ENCODE measurements at places on chromosomes 6 and 20. TPM values are rescaled to one million over a fixed set of nuclear protein-coding genes. Genes with fewer than 3 reads are reported as not detected.

Gene MPC1
- total RNA-seq = 23.7 TPM

Gene HLA-DMB
- 1.3 TPM for total RNA-seq

Gene SRSF12
- total RNA-seq = 3.9 TPM

Gene GABRR2
- total RNA-seq = 0.36 TPM

Gene FABP7
- 3.6 TPM for total RNA-seq

GRCh38 chr6:107079429-107079828 is 35.9 kb downstream of the BEND3 start:
- DNase-seq = no peak

Gene IMPG1
- total RNA-seq = not detected

DNA sequence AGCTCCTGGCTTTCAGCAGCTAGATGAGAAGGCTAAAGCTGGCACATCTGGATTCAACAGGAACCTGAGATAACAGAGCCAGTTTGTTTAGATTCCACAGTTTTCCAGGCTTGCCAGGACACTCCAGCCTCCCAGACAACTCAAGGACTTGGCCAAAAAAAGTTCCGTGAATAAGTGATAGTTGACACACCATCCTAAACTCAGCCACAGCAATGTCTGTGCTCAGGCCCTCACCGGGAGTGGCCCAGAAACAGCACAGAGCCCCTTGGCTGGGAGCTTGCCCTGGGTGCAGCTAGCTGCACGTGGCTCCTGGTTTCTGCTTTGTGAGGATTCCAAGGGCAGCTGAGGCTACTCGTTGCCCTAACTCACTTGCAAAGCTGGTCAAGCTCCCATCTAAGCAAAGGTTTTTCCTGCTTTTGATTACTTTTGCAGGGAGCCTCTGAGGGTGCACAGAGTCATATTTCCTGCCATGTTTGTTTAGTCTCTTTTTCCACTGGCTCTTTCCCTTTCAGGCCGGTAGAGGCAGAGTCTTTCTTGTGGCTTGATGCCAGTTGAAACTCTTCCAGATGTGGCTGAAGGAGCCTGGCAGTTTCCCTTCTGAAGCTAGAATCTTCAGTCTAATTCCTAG is 118.3 kb upstream of the ECI2 start:
- DNase-seq = no peak

Gene HTR1E
- total RNA-seq = not detected

GRCh38 chr6:130140084-130140483 is 82.7 kb downstream of the SAMD3 start:
- DNase-seq = no peak

All from endothelial cell (in vitro differentiated cells).